ENCODE measurements at places on chromosomes 12 and 14.

DNA sequence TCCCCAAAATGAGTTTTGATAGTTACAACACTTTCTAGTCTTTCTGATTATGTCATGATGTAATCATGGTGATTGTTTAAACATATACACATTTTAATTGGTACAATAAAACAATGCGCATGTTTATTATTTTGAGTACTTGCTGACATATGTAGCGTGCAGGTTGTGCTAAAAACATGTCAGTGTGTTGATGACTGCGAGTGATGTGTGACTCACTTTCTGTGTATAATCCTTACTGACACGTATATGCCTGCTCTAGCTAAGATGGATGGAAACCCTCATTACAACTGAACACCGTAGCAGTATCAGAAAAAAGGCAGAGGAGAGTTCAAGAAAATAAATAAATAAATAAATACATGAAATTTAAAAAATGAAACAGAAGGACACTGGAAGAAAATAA, 1552.4 kb upstream of the FLRT2 start:
- no peak for DNase-seq

- no peak for DNase-seq
Observed at GRCh38 chr12:104503191-104503590, 46.4 kb downstream of the CHST11 start.

DNA sequence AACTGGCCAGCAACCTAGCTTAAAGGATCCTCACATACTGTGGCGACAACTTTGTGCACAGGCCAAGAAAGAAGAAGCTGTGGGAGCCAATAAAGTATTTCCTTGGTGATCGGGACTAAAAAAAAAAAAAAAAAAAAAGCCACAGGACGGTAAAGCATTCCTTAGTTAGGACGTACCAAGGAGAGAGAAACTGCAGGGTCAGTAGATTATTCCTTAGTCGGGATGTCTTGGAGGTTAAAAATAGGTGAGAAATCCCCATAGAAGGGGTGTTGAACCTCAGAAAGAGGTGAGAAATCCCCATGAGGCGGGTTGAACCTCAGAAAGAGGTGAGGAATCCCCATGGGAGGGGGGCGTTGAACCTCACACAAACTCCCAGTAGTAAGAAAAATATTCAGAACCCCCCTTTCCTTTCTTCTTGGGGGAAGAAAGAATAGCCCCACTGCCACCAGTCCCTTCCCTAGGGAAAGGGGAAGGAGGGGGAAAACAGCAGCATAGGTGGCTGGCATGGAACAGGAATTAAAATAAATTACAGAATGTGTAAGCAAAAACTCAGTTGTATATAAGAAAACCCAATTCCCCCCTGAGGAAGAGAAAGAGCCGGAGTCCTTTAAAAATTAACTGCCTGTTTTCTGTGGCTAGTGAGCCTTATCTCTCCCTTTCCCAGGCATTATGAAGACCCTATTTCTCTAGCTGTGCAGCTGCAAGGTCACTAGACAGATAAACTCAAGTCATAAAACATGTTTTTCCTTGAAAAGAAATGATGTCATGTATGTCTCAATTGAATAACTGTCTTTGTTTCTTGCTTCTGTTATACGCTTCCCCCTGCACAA, 26.8 kb downstream of the KLRK1 start:
- DNase-seq: no peak

DNA sequence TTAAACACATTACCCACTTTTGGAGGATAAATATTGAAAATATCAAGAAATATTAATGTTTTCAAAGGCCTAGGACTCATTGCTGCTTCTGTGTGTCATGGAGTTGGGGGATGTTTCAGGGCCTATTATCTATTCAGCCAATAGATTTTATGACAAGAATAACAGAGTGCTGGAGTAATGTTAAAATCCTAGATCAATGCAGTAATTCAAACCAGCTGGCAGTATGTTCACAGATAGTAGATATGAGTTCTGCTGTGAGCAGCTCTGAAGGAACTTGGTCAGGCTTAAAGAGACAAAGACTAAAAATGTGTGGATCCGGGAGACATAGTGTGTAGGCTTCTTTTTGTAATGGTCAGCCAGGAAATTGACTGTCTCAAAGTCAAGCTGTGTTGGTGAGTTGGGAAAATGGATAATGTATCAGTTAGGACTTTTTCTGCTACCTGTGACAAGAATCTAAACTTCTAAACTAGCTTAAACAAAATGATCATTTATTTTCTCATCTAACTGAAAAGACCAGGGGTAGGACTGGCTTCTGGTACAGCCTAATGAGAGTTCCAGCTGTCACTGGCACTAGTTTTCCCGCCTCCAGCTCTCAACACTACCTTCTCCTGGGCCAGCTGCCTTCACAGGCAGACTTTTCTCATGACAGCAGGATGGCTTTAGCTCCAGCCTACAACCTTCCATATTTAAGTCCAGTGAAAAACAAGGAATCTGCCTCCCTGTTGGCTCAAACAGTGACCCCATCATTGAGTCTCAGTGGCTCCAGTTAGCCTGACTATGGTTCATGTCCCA, 16.3 kb upstream of the POLR3B start:
- DNase-seq: no peak

DNA sequence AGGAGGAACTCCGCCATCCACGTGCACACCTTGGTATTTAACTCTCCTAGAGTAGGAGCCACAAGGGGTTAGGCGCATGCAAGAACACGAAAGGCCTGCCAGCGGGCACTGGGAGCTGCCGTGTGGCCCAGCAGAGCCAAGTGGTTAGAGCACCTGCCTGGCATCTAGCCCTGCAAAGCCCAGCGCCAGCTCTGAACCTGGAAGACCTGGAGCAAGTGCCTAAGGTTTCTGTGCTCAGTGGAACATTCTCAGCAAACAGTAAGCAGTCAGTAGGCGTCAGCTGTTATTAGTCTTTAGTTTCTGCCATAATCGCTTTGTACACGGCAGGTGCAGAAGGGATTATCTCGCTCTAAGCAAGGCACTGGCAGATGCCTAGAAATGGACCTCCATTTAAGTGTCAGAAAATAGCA, 55.4 kb downstream of the SETD3 start:
- no peak for DNase-seq

GRCh38 chr12:22459838-22460490, 84.4 kb downstream of the C2CD5 start:
- DNase-seq: no peak

DNA sequence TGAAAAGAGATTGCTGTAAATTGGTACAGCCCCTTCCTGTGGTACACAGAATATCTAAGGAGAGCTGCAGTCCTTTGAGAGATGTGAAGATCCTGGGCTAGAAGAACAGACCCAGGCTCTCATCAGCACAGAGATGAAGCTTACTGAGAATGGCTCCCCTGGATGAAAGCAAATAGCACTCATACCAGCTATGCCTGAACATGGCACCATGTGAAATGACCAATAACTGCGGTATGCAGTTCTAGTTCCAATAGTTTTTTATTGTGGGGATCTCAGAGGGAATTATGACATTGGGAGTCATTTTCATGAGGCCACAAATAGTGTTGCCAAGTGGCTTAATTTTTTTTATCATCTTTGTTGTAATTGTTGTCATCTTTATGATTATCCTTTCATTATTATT, 15.4 kb upstream of the TRHDE start:
- no peak for DNase-seq

GRCh38 chr12:3431686-3432085, 59.3 kb upstream of the PRMT8 start:
- no peak for DNase-seq

DNA sequence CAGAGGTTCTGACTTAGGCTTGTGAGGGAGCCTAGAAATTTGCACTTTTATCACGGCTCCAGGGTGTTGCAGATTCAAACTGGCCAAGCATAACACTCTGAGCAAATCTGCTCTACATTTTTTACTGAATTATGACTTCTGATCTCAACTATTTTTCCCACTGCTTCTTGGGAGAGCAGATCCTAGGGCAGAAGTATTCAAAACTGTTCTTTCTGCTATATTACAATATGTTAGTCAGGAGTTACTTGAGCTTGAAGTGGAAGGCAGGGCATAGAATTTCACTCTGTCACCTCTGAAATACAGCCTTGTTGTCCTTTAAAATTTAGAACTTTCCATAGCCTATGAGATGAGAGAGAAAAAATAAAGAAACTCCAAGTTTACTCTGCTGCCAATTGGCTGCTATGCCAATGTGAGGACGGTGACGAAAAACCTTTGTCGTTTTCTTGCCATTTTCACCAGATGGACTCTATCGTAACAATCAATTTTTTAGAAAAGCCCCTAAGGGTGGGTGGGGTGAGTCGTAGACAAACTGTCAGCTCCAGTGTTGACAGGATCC, 16.4 kb upstream of the KERA start:
- no peak for DNase-seq

DNA sequence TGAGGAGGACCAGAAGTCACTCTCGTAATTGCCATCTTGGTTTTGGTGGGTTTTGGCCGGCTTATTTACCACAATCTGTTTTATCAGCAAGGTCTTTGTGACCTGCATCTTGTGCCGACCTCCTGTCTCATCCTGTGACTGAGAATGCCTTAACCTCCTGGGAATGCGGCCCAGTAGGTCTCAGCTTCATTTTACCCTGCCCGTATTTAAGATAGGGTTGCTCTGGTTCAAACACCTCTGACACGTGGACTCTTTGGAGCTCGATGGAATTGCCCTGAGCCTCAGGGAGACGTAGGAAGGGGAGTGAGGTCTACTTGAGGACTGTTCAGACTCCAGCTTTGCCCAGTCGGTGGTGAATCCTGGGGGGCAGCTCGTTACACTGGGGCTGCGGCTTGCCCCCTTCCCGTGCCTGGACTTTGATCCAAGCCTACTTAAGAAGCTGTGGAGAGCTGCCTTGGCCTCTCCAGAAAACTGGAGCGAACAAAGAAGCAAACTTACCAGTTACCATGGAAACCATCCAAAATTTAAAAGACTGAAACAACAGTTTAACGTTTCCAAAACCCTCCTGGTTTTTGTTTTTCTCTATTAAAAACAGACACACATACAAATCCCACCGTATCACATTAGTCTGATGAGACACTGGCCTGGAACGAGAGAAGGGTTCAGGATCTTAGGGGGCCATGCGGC, 28.0 kb downstream of the CALM1 start:
- no peak for DNase-seq

- DNase-seq: no peak
Observed at GRCh38 chr14:33728010-33728498, 222.8 kb downstream of the EGLN3 start.

- no peak for DNase-seq
Observed at GRCh38 chr12:126093908-126094307, 1028.7 kb downstream of the AACS start.

DNA sequence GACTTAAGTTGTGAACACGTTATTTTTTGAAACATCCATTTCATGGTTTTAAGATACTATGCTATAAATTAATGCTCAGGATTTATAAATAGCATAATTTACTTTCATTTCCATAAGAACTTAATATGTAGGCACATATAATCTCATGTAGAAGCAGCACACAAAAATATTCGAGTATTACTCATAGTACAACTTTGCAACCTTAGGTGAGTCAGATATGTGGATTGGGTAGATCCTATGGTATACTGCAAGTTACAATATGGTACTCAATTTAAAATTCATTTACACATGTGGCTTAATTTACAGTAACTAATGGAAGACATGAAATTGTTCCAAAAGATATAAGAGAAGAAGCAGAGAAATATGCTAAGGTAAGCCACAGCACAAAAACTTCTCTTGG, 26.0 kb downstream of the PSMA3 start:
- no peak for DNase-seq

DNA sequence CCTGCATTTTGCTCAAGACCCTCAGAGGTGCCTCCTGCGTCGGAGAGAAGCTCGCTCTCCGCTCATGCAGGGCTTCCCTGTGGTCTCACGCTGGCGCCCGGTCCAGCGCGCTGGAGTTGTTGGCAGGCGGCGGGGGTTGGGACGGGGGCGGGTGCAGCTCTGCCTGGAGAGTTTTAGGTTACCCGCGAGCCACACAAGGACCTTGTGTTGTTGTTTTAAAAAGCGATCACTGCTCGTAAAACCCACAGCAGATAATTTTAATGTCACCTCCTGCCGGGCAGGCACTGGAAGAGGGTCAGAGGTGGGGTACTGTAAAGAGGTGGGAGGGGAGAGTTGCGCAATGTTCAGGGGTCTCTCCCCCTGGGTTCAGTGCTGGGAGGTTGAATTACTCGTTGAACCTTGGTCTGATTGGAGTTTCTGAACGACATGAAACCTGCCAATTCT, 850 bp downstream of the SMOC1 start:
- DNase-seq: no peak

GRCh38 chr12:47080725-47081502, 1.2 kb upstream of the AMIGO2 start:
- no peak for DNase-seq

DNA sequence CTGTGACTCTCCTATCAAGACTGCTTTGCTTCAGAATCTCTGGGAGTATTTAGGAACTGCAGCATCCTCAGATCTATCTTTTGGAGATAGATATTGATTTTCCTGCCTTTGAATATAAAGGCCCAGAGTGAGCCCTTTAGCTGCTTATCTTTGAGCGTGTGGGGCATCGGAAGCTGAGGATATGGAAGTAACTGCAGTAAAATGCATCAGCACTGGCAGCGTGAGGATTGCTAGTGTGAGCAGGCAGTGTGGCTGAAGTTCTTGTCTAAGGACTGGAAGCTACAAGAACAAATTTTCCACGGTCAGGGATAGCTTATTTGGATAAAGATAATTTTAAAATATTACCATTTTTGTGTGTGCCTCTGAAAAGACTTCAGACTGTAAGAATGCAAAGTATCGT, 474.7 kb downstream of the NPAS3 start:
- no peak for DNase-seq

DNA sequence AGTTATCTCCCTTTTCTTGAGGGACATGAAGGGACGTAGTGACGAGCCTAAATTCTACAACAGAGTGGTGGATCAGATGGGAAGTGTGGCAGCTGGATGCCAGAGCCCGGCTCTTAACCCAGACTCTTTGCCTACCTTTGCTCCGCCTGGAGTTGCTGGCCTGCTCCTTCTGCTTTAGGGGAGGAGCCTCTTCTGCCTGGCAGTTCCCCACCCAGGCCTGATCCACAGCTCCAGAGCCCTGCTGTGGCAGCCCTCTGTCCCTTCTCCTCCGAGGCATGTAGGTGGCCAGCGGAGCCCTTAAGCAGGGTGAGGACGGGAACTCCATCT, 2.3 kb upstream of the PRPH start:
- DNase-seq: no peak

DNA sequence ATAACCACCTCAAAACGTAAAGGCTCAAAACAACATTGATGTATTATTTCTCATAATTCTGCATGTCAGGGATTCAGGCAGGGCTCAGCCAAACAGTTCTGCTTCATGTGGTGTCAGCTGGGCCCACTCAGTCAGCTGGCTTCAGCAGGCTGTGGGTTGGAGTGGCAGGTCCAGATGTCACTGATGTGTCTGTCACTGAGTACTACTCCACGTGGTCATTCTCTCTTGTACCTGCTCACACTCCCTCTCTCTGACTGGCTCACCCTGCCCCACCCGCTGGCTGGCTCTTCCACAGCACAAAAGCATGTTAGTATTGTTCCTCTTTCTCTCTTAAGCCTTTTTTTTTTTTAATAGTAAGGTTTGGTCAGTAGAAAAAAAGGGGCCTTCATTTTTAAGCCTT, 182.4 kb downstream of the DICER1 start:
- no peak for DNase-seq
